ENCODE measurements at places on chromosomes 11 and 22.
A peak's percentile ranks its signal among the peaks of the same experiment; 100 is the strongest.

DNA sequence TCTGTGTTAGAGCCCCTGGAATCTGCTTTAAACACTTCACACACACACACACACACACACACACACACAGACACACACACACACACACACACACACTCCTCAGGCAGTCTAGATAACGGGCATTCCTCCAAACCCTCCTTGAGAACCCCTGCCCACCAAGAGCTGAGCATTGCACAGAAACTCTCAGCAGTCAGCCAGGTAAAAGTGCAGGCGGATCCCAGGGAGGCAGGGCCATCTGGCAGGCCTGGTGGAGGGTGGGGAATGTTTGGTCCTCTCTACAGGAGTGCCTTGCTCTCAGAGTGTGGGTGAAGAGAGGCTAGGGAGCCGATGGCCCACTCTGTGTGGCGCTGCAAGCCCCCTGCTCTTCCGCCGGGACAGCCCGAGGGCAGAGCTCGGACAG lies 190.2 kb downstream of the BUD13 start:
- DNase-seq = no peak

GRCh38 chr22:30626413-30626812 lies 9.2 kb upstream of the SLC35E4 start:
- DNase-seq = no peak

DNA sequence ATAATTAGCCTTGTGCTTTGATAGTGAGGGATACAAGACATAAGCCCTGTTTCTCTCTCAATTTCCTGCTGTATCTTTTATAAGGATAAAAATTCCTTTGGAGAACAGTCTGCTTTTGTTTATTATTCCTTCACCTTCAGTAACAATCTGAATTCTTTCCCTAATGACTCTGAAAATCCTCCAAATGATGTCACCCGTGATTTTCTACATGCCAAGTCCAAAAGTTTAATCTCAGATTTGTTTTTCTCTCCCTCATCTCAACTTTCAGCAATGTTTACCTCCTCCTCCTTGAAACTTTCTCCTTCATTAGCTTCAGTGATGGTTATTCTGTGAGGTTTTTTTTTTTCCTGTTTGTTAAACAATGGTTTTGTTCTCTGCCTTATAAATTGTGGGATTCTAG lies 2.2 kb downstream of the OR51E2 start:
- no peak for DNase-seq

- no peak for DNase-seq
These were observed 174.4 kb downstream of the SWAP70 start for GRCh38 chr11:9838229-9838628.

DNA sequence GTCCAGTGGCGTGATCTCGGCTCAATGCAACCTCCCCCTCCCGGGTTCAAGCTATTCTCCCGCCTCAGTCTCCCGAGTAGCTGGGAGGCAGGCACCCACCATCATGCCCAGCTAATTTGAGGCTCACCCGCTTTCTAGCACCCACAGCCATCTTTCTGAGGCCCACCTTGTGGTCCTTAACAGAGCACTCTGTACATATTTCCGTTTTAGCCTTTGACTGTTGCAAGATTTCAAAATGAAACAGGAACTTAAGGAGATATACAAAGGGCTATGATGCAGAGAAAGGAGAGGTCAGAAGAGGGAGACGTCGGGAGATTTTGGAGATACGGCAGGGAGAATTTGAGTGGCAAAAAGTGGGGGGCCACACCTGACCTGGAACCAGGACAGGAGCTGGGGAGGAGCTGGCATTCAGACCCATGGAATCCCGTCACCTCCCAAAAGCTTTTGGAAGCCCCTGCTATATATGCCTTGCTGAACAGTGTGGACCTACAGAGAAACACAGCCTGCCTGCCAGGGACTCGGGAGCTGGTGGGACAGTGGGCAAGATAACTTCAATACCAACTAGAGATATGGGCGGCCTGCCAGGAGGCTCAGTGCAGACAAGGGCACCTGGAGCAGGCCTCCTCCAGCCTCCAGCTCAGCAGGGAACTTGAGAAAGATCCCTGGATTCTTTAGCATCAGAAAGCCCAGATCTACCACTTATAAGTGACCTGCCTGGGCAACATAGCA lies 8.0 kb upstream of the CLCF1 start:
- no peak for DNase-seq

- DNase-seq = no peak
These were observed 10.8 kb downstream of the MARK2 start for GRCh38 chr11:63849691-63850090.

- no peak for DNase-seq
These were observed 15.6 kb upstream of the INCENP start for GRCh38 chr11:62108017-62108750.

DNA sequence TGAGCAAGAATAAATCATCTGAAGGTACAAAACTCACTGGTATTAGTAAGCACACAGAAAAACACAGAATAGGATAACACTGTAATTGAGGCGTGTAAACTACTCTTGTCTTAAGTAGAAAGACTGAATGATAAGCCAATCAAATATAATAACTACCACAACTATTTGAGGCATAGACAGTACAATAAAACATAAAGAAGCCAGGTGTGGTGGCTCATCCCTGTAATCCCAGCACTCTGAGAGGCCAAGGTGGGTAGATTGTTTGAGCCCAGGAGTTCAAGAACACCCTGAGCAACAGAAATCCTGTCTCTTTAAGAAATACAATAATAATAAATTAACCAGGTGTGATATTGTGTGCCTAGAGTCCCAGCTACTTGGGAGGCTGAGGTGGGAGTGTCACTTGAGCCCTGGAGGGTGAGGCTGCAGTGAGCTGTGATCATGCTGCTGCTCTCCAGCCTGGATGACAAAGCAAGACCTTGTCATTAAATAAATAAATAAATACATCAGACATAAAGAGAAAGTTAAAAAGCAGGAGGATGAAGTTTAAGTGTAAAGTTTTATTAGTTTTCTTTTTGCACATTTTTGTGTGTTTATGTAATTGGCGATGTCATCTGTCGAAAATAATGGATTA lies 390.6 kb downstream of the DYNC2H1 start:
- no peak for DNase-seq

DNA sequence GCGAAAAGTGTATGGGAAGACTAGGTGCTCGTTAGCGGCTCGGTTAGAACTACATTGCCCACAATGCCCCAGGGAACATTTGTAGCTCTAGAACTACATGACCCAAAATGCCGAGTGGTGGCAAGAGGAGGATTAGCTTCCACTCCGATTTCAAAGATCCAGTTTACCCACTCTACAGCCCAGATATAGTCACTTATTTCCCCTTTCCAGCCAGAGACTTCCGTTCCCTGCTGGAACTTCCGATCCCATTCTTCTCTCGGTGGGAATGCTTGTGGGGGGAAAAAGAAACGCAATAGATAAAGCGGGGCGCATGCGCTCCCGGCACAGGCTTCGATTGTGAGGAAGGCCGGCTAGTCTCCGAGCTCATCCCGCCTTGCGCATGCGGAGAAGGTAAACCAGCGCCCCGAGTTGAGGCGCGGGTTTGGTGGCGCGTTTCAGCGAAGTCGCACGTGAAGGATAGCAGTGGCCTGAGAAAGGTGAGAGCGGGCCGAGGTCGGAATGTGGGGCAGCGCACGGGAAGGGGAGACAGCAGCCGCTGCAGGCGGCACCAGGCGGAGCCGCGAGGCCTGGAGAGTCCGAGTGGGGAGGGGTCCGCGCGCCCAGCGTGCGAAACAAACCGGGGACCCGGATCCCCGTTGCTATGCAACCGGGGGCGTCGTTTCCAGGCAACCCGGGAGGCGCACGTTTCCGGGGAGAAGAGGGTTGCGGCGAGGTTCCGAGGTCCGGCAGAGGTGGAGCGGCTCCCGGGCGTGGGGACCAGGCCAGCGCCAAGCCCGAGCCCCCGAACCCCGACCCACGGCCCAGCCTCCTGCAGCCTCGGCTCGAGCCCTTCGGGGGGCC lies at the start of gene TMEM109:
Gene TMEM109, plus strand, starts transcription at position 366 of the 840 bp plus-strand sequence. CDS start 5,536 bp downstream, outside the sequence.
- DNase-seq = peak; percentile 72

DNA sequence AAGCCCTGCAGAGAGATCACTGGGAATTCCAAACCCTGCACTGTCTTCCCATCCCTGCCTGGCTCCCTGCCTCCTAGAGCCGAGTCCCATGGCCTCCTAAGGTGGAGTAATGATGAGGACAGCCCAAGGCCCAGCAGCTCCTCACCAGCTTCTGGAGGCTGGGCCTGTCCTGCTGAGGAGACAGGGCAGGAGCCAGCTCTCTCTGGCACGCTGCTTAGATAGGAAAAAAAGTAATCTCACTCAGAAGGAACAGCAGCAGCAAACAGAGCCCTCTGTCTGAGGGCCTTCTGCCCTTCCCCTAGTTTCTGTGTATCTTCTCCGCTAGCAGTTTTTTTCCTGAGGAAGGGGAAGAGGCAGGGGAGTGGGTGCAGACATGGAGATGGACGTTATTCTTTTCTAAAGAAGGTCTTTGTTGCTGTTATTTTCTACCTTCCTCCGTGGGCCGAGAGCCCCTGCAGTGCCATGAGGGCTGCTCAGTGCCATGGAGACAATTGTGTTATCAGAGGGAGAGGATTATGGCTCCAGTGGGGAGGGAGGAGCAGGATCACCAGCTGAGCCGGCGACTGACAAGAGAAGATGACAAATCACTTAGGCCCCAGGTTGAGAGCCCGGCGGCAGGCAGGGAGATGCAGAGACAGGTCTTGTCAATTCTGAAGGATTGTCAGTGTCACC lies 315.3 kb downstream of the BUD13 start:
- DNase-seq = no peak

DNA sequence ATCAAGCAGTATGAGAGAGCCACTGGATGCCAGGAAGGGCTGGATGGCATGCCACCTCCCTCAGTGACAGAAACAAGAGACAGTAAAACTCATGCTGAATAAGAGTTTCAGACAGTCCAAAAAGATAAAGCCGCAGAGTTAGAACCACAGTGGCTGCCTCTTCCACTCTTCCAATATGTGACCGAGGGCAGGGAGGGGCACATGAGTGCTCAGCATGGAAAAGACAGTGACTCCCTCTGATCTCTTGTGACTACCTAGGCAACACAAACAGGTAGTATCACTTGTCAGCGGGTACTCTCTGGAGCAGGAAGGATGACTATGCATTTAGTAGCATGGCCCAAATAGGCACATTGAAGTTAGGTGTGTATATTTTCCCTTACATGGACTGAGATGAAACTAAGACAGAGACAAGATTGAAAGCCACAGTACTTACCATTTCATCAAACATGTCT lies 295.4 kb downstream of the CADM1 start:
- DNase-seq = no peak

- DNase-seq = no peak
These were observed 42.0 kb downstream of the CDKN1C start for GRCh38 chr11:2843551-2843950.

DNA sequence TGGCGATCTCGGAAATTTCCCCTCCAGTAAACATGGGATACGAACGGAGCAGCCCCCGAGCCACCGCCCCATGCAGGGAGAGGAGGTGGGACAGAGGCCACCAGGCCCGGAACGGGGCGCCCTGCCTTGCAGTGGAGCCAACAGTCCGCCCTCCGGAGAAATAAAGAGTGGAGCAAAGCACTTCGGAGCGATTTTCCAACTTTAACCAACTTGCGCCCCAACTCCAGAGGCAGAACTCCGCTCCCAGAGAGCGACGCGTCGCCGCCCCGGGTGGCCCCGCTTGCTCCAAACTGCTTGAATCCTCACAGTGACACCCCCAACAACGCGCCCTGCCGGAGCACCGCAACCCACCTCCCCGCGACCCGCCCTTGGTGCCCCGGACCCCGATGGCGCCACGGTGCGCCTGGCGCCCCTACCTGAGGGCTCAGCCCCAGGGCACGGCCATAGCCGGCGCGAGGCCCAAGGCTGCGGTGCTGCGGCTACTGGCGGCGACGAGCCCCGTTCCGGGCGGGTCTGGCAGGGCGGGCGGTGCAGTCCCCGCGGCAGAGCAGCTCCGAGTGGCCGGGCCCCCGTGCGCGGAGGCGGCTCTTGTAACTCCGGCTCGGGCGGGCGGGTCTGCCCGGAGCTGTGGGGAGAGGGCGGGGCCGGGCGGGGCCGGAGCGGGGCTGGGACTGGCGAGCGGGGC lies at the start of gene AHNAK:
Gene AHNAK, minus strand, starts transcription at position 563 of the 685 bp plus-strand sequence. CDS start 10,708 bp downstream, outside the sequence.
- peak; percentile 61 for DNase-seq

DNA sequence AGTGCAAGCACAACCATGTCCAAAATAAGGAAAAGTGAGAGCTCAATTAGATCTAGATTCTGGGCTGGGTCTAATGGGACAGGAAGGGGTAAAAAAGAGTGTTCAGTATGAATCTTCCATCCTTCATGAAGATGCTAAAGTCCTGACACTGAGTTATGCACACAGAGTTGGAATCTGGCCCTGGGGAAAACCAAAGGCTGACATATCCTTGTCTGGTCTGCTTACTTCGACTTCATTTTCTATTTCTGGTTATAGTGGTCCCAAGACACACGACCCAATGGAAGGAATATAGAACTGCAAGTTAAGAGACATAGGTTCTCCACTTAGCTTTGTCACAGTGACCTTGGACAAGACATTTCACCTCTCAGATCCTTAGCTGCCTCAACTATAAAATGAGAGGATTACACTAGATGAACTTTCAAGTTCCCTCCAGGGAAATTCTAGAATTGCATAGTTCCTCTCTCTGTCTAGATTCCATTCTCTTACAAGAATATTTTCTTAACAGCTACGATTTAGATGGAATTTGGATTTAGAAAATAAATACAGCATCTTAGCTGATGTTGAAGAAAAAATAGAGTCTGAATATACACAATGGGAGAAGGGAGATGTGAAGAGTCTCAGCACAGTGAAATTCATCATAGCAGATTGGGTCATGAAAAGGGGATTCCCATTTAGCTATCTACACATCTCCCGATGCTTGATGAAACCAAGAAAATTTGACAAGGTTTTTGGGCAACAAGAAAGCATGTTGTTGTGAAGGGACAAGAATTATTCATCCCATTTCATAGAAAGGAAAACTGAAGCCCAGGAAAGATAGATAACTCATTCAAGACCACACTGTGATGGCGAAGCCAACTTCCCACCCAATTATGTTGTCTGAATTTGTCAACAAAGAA lies 3.3 kb downstream of the BLID start:
- DNase-seq = no peak

DNA sequence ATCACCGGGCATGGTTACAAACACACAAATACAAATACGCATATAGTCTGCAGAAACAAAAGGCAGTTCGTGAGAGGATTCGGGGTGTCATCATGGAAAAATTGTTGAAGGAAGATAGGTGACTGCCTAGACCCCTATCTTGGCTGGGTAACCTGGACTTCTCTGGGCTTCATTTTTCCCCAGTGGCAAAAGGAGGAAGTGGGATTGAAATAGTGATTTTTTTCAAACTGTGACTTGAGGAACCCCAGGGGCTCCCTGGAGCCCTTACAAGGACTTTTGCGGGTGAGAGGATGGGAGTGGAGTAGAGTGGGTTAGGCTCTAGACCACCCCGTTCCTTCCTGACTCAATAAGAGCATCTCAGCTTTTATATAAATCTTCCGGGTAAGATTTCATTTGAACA lies 1.0 kb upstream of the ELF5 start:
- no peak for DNase-seq

DNA sequence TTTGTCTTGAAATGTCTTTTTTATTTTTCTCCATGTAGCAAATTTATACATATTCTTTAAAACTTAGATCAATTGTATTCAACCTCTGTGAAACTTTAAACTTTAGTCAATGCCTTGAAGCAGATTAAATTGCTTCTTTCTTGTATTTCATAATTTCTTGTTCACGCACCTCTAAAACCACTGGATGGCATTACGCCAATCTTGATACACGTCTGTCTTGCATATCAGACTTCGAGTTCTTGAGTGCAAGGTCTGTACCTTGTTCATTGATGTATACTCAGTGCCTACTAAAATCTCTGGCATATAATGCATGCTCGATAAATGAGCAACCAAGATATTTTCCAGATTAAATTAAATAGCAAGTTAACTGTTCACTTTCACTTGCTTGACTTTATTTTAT lies 236.8 kb downstream of the CASP12 start:
- no peak for DNase-seq
